ENCODE measurements at places on chromosomes 5 and 9. TPM values are rescaled to one million over a fixed set of nuclear protein-coding genes. Genes with fewer than 3 reads are reported as not detected.

The LCN10 gene
- 0.30 TPM for total RNA-seq

The FGF10 gene
- total RNA-seq: not detected

The MSMP gene
- total RNA-seq: not detected

The ZNF483 gene
- 22.1 TPM for total RNA-seq

The HTR4 gene
- total RNA-seq: not detected

The NKD2 gene
- not detected for total RNA-seq

The NDUFAF2 gene
- total RNA-seq: 11.2 TPM

The EMB gene
- total RNA-seq: 195 TPM

The PCDHGA3 gene
- not detected for total RNA-seq

The HBEGF gene
- 0.47 TPM for total RNA-seq
